G401 (cell line): ENCODE measurements at places on chromosomes 12 and 14. TPM values are rescaled to one million over a fixed set of nuclear protein-coding genes. Genes with fewer than 3 reads are reported as not detected.

GRCh38 chr12:57111031-57111734 is at the start of gene STAT6:
Gene STAT6, minus strand, starts transcription at chr12:57111362. Its CDS starts 3,084 bp downstream, at chr12:57108278.
- DNase-seq = no peak

DNA sequence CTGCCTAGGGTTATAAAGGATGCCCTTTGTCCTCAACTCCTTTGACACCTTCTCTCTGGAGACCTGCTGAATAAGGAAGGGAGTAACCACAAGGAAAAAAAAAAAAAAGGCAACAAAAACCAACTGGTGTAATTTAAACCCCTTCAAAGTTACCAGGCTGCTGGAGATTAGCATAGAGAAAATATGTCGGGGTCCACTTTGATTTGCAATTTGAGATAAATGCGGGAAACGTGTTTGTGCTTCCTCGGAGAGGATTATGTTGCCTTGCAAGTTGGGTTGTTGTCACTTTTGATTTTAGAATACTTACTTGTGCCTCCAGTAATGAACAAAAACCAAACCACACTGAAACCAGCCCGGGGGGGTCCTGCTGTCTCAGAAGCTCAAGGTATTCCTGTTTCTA is 200.2 kb upstream of the MYL2 start:
- no peak for DNase-seq

DNA sequence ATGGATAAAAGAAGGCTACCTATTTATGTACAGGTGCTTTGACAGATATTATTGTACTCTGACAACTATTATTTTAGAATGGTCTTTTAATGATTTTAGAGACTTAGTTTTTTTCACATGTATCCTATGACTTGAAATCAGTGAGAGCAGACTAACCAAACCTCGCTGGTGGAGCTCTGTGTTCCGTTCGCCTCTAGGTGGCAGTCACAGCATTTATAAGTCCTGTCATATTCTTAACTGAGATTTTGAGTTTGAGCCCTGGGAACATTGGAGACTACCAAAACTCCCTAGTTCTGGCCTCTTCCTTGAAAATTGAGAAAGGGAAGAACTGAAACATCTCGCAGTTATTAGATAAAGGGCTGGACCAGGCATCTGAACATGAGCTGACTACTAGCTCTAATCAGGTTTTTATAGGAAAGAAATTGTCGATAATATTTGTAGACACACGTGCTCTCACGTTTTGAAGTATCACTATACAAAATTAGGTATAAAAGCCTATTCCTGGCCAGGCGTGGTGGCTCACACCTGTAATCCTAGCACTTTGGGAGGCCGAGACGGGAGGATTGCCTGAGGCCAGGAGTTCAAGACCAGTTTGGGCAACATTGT is 48.3 kb downstream of the TTLL5 start:
- peak; percentile 78 for DNase-seq

DNA sequence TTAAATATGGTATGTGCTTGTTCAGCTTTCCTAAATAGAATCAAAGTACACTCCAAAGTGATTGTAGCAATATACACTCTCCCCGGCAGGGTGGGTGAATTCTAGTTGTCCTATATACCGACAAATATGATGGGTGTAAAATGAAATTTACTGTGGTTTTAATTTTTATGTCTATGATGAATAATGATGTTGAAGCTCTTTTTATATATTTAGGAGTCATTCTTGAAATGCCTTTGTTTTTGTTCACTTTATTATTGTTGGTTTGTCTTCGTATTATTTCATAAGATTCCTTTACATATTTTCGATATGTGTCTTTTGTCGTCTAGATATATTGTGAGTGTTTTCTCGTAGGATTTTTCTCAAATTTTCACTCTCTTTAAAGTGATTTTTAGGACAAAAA is 105.7 kb downstream of the PDE3A start:
- DNase-seq = no peak

DNA sequence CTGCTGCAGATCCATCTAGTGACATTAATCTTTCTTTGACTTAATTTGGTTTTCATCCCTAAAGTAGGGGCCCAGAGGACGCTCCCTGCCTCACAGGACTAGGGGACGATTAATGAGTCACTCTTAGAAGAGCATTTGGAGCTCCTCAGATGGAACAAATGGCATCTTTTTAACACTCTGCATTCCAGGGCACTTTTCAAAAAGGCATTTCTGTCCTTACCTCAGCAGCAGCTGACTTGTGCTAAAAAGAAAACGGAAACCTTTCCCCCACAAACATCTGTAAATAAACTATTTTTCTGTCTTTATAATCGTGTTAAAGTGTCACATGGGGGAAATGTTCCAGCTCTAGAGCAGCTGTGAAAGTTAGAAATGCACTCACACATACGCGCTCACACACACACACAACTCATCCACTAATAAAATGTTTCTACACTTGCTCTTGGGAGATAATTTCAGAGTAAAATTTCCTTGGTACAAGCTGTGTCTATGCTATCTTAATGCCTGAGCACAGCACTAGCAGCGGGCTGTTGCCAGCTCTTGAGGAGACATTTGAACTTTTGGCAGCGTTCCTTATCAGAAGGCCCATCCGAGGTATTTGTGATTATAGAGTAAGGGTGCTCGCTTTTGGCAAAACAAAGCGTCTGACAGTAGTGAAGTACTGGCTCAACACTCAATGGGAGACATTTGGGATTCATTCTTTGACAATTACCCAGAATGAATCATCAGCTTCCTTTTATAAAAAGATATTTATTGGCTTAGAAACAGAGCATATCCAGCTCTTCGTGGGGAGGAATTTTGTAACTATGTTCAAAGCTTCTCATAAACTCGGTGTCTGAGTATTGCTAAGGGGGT is 141.3 kb downstream of the PLXNC1 start:
- DNase-seq = peak; percentile 36

GRCh38 chr12:51926064-51926632 is 18.8 kb downstream of the ACVRL1 start:
- DNase-seq = no peak

- DNase-seq = peak; percentile 17
These were observed 5.2 kb upstream of the ACADS start for GRCh38 chr12:120720234-120720986.

- no peak for DNase-seq
These were observed 130.7 kb upstream of the ARID2 start for GRCh38 chr12:45598761-45599160.

DNA sequence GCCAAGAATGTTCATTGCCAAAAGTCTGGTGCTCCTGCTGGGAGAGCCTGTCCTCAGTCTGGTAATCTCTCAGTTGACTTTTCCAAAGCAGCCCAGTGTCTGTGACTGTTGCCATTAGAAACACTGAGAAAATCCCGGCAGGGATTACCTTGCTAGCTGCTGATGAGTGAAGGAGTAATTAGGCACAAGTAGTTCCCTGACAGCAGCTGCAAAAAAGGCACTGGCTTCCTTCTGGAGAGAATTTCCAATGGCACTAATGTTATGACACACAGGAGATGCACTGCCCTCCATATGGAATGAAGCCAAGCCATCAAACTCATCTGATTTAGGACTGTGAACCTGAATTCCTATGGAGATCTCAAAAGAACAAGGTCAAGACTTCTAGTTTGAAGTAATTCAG is 1321.2 kb upstream of the SEL1L start:
- no peak for DNase-seq

DNA sequence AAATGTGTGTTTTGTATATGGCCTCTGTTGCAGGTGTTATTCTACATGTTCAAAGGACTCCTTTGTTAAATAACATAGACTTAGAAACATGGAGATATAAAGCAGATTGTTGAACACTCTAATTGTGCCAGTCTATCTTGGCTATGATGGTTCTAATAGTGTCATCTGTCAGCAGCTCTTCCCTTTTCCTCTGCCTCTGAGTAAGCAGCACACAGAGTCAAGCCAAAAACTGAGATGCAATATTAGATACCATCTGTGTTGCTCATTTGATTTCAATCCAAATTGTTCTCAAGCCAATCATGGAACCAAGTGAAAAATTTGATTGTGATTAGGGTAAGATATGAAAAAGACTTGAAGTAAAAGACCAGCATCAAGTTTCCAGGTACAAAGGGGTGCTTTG is 871.1 kb upstream of the MGAT4C start:
- DNase-seq = peak; percentile 98

- no peak for DNase-seq
These were observed 16.6 kb downstream of the SOCS2 start for GRCh38 chr12:93589081-93589480.

DNA sequence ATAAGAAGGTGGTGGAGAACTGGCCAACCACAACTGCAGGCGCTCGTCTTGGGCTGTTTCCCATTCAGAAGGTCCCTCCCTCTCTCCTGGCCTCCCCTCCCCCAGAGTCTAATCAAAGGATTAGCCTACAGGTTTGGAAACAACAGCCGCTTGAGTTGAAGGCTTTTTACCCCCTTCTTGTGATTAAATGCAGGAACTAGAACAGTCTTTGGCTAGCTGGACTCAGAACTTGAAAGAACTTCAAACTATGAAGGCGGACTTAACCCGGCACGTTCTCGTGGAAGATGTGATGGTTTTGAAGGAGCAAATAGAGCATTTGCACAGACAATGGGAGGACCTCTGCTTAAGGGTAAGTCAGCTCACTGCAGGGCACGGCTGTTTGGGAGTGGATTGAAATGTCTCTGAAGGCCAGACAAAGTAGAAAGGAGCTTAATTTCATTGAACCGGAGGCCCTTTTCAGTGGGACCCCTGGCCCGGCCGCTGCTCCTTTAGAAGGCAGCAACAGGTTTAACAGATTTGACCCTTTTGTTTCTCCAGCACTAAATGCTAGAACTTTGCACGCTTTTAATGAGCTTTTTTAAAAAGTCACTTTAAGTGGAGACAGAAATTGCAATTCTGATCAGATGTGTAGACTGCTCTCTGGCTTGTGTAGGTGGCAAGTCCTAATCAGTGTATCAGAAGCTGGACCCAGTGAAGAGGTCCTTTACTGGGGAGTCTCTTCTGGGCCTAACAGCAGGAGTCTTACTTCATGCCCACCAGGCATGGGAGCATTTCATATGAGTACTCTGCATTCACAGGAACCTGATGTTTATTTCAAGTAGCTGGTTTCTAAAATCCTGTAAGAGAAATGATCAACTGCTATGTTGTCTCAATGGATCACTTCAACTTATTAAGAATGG is 107.7 kb downstream of the ESR2 start:
- DNase-seq = no peak

DNA sequence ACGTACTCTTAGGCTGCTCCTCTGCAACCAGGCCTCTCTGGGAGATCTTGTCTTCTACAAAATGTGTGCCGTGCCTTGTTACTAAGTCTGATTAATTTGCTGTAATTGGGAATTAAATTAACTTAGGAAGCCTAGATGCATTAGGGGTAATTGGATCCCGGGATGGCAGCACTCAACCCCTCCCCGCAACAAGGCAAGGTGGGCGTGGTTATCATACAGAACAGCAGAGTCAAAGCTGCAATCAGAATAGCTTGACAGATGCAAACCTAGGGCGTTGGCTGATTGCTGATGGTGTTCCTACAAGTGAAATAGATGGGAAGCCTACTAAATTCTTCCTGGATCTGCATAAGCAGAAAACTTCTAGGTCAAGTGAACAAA is 34.5 kb upstream of the NFYB start:
- no peak for DNase-seq

- no peak for DNase-seq
These were observed 362.9 kb downstream of the RAD51B start for GRCh38 chr14:68182492-68182891.

DNA sequence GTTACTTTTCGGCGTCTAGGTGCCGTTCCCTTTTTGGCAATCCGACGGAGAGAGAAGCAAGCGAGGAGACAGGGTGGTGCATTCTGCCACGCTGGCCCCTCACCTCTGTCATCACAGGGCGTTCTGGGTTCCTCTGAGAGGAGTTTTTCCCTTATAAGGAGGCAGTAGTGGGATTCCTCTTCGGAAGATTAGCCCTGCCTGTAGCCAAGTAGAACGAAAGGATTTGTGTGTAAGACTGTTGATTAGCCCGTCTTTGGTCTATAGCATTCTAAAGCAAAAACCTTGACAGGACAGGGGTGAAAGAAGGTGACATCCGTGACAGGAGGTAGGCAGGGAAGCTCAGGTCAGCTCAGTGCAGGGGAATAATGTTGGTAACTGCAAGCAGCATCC is 9.1 kb upstream of the NEMF start:
- DNase-seq = peak; percentile 80

DNA sequence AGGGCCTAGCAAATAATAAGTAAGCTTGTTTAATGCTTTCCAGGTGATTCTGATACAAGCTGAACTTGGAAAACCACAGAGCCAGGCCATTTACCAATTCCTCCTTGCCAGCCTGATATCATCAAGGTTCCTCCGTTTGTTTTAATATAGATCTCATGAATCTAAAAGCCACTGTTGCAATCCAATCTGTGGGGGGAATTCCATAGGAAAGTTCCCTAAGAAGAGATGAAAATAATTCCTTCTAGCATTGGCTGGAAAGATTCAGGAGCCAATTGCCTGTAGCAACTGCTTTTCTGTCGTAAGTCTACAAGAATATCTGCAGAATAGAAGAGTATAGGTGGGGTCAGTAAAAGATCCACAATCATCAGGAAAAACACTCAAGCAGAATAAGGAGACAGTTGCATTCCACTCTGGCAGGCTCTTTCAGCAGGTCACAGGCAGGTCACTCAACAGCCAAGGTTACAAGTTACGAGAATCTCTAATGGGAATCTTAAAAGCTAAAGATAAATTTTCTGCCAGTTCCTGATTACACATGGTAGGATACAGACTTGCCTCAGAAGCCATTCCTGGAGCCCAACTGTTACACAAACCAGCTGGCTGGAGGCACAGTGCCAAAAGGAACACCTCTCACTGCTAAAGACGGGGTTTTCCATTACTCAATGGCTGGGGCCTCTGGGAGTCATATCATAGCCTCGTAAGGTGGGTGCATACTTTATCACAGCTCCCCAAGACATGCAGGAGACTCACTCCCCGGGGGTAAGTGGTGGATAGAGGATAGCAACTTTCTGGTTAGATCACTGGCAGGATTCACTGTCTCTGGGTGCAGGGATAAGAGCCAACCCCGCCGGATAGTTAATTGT is 43.6 kb downstream of the FGD6 start:
- peak; percentile 81 for DNase-seq

GRCh38 chr14:104794993-104795780 is at the start of gene AKT1:
Gene AKT1, minus strand, starts transcription at chr14:104795748. Its CDS starts 3,105 bp downstream, at chr14:104792643.
- no peak for DNase-seq

DNA sequence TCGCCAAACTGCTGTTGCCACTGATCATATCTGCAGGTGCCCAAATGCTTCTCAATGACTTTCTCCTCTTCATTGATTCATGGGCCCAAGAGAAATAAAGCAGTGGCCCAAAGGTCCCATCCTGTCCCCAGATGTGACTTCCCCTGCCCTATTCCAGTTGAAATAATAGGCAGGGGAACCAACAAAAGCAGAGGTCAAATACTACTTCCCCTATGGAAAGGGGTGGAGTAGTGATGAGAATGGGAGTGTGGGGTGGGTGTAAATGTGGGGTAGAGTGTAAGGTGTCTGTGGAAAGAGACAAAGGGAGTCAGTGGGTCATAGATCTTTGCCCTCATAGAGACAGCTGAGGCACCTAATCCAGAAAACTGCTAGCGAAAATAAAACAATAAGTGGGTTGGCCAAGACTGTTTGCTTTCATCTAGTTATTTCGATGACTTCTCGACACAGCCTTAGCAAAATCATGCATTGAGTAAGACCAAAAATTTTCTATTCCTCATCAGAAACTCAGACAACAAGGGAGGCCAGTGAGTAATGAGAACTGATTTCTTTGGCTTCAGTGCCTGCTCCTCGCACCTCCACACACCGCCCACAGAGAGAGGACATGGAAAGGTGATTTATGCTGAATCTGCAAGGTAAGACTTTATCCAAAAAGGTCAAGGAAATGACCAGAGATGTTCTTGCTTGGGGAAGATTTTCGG is 10.9 kb upstream of the IL22 start:
- DNase-seq = no peak

Gene GALNT8
- 0.25 and 0.27 TPM in 2 replicates for total RNA-seq

Gene CCER1
- not detected in 2 replicates for total RNA-seq

Gene CLMN
- not detected in 2 replicates for total RNA-seq

Gene SERPINA5
- total RNA-seq = not detected in 2 replicates

Gene KRT83
- 0.07 TPM in 1 of 2 replicates, not detected in the other for total RNA-seq

Gene MIP
- not detected in 2 replicates for total RNA-seq

Gene ACVR1B
- 1.6 and 3.0 TPM in 2 replicates for total RNA-seq
